Stimulated activated CD4-positive, alpha-beta T cell treated with anti-CD3 and anti-CD28 coated beads, TNF-alpha, amount 100 ng/mL, for 1 hour (primary cell): ENCODE measurements at places on chromosomes 12 and 14.

- DNase-seq = no peak
Observed at GRCh38 chr12:107238296-107238695, 144.9 kb upstream of the CRY1 start.

DNA sequence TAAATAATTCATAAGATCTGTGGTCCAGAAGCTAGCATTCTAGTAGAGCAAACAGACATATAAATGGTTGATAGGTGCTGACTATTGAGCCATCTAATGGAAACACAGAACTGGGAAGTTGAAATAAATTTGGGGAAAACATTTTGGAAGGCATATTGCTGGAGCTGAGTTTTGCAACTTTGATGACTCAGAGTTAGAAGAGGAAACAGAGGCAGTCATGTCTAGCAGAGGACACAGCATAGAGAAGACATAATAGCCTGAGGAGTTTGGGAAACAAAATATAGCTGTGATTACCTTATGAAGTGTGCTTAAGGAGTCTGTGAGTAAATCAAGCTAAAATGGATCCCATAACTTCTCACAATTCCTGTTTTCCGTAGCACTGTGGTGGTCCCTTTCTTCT is 86.9 kb upstream of the FLRT2 start:
- DNase-seq = no peak

DNA sequence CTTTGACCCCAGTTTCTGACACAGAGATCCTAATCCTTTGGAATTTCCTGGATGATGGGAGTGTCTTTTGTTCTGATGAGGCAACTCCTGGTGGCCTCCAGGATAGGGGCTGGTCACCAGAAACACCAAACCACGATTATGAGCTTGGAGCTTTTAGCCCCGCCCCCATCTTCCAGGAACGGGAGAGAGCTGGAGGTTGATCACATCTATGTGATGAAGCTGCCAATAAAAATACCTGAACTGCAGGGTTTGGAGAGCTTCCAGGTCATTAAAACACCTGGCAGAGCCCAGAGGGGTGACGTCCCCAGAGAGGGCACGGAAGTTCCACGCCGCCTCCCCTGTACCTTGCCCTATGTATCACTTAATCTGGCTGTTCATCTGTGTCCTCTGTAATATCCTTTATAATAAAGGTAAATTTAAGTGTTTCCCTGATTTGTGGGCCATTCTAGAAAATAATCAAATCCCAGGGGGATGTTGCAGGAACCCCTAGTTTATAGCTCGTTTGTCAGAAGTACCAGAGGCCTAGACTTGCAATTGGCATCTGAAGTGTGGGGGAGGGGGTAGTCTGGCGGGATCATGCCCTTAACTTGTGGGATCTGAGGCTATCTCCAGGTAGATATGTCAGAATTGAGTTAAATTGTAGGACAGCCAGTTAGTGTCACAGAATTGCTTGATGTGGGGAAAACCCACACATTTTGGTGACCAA is 21.2 kb downstream of the APPL2 start:
- no peak for DNase-seq

GRCh38 chr12:67152451-67152850 is 116.7 kb upstream of the CAND1 start:
- DNase-seq = no peak

- DNase-seq = no peak
Observed at GRCh38 chr12:114697741-114698565, 14.0 kb upstream of the TBX3 start.

DNA sequence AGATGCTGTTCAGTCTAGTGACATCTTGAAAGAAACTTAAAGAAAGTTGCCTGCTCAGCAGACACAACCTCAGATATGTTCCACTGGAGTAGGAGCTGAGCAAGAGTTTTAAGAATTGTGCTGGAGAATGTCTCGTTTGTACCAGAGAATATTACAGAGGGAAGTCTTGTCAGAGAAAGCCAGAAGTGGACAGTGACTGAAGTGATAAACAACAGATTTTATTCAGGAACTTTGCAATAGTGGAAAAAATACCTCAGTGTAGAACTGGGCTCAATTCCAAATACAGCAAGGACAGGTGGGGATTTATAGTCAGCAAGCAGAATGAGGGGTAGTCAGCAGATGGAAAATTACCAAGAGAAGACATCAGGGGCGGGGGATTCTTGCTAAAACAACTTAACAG is 18.6 kb downstream of the ZDHHC17 start:
- DNase-seq = no peak

DNA sequence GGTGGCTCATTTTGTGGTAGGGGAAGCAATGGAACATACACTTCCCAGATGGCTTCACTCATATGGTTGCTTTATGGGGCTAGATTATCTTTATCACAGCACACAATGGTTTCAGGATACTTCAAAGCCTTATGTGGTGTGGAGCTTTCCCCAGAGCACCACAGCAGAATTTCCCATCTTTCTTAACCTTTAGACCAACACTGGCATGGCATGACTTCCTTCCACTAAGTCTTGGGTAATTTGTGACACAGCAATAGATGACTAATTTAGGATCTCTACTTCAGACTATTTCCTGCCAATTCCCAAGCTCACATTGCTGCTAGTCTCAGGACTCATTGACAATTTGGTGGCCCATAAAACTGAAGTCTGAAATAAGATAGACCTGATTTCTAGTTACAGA is 36.9 kb upstream of the DCN start:
- DNase-seq = no peak

DNA sequence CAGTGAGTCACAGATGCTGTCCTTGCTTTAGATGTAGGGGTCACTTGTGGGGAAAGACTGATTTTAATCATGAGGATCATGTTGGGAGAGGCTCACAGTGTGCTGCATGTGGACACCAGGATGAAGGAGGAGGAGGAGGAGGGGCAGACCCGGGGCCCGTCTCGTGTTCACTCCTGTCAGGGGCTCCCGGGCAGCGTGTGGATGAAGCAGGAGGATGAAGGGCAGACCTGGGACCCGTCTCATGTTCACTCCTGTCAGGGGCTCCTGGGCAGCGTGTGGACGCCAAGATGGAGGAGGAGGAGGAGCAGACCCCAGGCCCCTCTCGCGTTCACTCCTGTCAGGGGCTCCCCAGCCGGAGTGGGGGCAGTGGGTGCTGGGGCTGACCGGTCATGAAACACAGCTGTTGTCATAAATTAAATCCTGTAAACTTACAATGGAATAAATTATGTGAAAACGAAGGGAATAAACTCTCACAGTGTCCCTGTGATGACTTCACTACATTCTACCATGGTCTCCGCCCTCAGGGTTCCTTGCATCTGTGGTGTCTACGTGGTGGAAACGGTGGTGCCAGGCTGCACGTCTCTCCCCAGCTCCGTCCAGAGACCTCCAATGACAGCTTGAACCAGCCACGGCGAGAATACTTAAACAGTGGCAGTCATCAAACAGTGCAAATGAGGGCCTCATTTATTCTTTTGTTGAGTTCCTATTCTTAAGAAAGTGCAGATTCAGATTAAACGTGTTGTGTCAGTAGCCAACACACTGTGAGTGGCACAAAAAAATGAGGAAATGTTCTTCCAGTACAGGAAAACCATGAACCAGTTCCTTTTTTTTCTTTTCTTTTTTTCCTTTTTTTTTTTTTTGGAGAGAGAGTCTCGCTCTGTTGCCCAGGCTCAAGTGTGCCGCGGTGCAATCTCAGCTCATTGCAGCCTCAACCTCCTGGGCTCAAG is 37.7 kb upstream of the SFSWAP start:
- DNase-seq = no peak

- no peak for DNase-seq
Observed at GRCh38 chr14:51954657-51955056, 34.7 kb upstream of the RTRAF start.

DNA sequence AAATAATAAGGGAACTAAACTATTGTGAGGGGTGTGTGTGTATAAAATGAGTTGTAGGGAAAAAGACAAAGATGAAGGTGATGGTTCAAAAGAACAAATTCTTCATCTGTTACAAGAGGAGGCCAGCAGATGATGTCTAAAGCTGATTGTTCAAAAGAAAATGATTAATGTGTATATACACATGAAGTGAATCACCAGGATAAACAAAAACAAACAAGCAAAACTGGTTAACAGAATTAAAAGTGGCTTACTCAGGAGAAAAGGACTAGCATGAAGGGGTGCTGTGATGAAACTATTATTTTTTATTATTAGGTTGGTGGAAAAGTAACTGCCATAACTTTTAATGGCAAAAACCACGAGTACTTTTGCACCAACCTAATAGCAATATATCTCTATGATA is 348.4 kb downstream of the BCL11B start:
- no peak for DNase-seq

DNA sequence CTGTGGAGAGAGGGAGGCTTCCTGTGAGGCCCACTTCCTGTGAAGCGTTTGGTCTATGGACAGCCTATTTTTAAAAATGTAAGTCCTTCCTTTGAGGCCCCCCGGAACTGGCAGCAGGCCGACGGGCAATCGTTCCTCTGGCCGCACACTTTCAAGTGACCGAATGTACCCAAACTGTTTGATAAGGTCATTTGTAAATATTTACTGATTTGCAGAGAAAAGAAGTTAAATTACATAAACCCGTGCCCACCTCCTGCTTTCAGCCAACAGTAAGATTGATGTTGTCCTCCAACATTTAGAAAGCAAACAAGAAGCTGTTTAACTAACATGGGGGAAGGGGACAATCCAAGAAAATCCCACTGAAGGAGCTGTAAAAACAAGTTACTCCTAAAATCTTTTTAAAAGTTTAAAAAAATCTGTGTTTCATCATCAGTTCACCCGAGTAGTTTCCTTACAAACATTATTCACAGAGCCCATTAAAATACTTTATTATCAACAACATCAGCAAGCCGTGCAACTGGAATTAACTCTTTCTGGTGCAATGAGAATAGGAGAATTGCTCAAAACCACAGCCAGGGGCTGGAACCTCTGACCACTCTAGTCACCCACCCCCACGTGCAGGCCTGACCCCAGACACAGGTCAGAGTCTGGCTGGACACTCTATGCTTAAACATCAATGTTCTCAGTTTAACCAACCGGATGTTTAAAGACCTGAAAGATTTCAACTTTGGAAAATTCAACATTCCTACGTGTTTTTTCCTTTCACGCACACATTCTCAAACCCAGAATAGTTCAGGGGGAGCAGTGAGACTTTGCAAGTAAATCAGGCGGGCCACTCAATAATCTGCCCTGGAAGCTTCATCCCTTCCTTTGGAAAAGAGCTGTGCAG is 65.3 kb downstream of the FOXN3 start:
- no peak for DNase-seq

DNA sequence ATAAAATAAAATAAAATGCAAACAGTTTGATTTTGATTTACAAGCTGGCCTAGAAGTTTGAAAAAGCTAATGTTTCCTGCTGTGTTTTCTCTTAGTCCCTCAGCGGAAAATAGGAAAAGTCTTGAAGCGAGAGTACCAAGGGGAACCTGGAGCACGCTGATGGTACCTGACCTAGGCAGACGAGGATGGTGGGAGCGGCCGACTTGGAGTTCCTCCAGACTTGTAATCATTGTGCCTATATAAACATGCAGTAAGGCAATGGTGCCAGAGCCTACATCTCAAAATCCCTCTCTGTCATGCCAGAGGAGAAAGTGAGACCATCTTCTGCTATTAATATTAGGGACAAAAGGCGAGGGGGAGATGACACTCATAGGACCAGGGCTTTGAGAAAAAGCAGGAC is 371.7 kb downstream of the TMEM132D start:
- no peak for DNase-seq

- no peak for DNase-seq
Observed at GRCh38 chr12:99024191-99024590, 379.1 kb downstream of the APAF1 start.

DNA sequence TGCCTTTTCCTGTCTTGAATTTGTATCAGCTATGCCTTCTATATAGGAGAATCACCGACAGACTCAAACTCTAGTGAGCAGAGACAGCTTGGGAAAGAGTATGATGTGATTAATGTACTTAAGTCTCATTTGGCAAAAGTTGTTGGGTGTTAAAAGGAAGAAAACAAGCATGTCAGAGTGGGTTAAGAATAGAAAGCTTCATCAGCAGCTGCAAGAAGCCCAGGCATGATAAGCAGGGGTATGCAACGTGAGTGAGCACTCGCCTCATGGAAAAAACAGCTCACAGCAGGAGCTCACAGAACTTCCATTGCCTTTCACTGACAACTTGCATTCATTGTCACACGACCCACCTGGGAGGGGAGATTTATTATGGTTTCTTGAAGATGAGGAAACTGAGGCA is 35.9 kb upstream of the WNK1 start:
- DNase-seq = no peak

GRCh38 chr12:115833704-115834103 is 443.8 kb downstream of the MED13L start:
- no peak for DNase-seq
